ENCODE measurements at places on chromosomes 13 and 19.

- no peak for DNase-seq
Observed at GRCh38 chr13:98731925-98732324, 20.5 kb downstream of the SLC15A1 start.

GRCh38 chr19:33159893-33160292 is 28.0 kb downstream of the WDR88 start:
- no peak for DNase-seq

GRCh38 chr13:25136880-25137787 is 35.0 kb downstream of the AMER2 start:
- DNase-seq: no peak

- peak; percentile 53 for DNase-seq
Observed at GRCh38 chr19:3618144-3618810, 8.3 kb downstream of the CACTIN start.

DNA sequence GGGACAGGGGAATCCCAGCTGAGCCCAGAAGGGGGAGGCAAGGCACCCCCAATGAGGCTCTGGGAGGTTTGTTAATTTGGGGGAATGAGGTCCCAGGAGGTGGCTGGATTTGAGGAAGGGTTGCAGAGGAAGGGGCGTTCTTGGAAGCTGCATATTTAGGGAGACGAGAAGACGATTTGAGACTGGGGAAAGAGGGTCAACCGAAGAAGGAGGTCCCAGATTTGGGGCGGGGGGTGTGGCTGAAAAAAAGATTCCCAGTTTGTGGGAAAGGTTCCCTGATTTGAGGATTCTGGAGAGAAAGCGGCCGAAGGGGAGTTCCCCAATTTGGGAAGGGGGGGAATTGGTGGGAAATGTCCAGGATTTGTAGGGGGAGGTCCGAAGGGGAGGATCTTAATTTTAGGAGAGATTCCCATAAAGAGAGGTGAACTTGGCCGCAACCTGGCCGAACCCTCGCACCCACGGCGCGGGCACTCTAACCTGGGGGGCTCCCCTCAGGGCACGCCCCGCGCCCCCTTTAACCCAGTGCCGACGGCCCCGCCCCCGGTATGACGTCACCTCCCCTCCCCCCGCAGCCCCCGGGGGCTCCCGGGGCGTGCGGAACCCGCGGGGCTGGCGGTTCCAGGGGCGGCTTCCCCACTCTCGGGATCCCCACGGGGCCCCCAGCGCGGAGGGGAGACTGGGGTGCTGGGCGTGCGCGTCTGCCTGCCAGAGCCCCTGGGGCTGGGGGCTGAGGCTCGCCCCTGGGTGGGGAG is 1.2 kb downstream of the PTPRS start:
- DNase-seq: no peak

GRCh38 chr19:46159418-46160232 is 11.6 kb downstream of the IGFL2 start:
- no peak for DNase-seq

Data from activated CD4-positive, CD25-positive, alpha-beta regulatory T cell (primary cell).